ENCODE measurements at places on chromosomes 1 and 21.

DNA sequence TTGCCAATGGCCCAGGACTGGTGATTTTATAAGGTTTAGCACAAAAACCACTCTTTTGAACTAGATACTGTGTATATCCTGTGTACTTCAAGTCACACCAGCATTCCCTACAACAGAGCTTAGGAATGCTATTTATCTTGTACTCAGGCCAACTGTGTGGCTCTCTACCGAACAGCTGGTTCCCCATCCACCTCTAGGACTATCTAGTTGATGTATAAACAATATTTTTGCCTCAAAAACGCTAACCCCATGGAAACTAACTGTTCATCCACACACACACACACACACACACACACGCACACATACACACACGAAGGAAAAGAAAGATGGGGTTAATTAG, 28.7 kb upstream of the SLC45A3 start:
- DNase-seq = no peak

- no peak for DNase-seq
Observed at GRCh38 chr1:204426971-204427701, 15.5 kb upstream of the PPP1R15B start.

DNA sequence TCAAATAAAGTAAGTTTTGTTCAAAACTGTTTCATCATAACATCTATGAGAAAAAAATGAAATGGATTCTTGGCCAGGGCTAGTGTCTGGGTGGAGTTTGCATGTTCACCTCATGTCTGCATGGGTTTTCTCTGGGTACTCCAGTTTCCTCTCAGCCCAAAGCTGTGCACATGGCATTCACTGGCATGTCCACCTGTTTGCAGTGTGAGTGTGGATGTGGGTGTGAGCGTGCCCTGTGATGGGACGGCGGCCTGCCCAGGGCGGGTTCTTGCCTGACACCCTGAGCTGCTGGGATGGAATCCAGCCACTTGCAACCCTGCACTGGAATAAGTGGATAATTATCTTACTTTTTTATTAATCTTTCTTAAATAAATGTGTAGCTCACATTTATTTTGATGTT, 185.5 kb downstream of the RYR2 start:
- no peak for DNase-seq

DNA sequence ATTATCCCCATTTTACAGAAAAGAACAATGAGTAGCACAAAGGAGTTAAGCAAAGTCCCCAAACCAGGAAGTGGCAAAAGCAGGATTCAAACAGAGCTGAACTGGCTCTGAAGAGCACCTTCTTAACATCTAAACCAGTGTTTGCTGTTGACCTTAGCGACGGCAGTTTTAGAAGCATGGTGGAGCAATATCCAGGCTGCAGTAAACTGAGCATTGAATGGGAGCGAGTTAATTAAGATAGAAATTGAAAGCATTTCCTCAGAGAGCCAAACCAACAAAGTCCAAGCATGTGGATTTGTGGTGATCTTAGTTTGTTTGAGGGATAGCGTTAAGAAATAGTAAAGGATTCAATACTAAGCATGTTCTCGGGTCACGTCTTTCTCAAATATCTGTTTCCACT, 13.4 kb upstream of the ZNF281 start:
- no peak for DNase-seq

DNA sequence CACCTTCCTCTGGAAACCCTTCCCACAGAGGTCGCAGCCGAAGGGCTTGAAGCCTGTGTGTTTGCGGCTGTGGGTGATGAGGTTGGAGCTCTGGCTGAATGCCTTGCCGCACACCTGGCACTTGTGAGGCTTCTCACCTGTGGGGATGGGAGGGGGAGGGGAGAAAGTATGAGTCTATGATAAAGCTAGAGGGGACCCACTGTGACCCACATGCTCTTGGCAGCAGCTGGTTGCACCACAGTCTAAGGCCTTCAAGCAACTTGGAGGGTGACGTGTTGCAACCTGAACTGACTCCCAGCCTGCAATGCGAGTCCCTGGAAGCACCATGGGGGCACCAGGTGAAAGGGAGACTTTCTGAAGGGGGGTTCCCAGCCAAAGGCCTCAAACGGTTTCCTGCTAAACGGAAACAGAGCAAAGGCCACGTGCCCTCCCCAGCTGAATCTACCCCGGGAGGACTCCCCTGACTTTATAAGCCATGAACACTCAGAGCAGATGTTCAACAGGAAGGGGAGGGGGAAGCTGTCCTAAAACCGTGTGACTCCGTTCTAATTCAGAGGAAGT, 10.6 kb downstream of the GFI1 start:
- no peak for DNase-seq

DNA sequence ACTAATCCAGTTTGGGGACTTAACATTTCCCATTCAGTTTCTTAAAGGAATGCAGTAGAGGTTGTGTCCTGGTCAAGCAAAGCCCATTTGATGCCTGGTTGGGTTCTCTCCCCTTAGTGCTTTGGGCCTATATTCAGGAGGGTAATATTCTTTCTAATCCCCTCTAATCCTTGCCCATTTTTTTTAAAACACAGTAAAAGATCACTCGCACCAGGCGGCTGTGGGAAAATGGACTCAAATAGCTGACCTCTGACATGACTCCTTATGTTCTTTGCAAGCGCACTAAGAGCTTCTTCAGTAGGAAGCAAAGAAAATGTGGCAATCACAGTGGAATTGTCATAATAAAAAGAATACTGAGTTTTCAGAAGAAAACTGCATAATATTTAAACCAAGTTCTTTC, 49.9 kb downstream of the WNT2B start:
- no peak for DNase-seq

DNA sequence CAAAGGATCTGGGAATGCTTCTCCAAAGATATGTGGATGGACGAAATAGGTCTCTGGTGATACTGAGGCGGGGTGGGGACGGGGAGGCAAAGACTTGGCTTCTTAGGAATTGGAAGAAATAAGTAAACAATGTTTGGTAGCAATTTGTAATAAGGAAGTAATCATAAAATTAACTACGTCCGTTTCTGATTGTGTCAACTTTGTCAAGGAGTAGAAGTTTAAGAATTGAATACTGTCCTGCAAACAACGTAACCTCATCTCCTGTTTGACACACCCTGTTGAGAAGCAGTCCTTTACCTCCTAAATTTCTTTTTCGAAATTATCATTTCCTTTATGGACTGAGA, 471 bp downstream of the POLR3C start:
- DNase-seq = no peak

DNA sequence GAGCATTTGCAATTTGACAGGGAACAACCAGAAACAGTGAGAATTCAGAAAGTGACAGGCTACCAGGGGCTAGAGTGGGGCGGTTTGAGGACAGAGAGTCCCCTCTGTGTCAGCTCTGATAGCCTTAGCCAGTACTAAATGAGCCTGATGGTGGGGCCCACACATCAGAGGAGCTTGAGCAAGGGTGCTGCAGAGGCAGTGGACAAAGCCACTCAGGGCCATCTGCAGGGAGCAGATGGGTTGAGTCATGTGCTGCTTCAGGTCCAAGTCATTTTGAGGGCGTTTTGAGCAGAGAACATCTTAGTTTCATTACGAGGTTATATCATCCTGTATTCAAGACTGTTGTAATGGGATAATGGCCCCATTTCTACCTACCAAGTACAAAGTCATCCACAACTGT, 7.7 kb downstream of the LRRC52 start:
- DNase-seq = no peak

DNA sequence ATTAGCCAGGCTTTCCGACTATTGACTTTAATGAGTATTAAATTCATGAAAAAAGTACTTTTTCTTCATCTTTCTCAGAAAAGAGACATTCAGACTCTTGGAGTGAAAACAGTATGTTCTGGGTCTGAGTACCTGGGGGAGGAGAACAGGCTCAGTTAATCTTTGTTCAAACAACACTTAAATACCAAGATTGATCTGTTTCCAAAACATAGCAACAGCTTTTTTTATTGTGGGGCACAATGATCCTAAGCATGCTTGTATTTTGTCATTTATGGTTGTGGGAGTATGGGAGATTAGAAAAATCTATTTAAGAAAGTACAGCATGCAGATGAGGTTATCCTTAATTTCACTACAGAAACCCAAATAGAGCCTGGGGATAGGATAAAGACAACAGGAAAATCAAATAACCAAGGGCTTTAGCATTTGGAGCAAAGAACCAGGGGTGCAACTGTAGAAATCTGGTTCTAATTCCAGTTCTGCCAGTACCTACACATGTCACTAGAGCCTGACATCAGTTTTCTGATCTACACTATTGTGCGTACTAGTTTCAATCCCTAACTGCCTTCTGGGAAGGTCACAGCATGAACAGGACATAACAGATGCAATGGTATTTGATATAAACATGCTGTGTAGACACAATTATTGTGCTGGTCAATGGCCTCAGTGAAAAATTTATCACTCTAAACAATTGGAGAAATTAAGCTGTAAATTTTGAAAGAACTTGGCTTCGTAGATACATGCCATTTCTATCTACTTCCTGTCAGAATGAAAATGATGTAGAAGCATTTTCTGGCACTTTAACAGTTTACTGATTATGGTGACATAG, 91.2 kb downstream of the KCNK1 start:
- DNase-seq = no peak

- DNase-seq = no peak
Observed at GRCh38 chr21:32508558-32508957, 76.8 kb downstream of the TCP10L start.

- peak; percentile 62 for DNase-seq
Observed at GRCh38 chr21:44920694-44921604, at the start of gene ITGB2. Gene ITGB2 (minus strand): TSS chr21:44920899. CDS start chr21:44910782, 10,117 bp downstream.

DNA sequence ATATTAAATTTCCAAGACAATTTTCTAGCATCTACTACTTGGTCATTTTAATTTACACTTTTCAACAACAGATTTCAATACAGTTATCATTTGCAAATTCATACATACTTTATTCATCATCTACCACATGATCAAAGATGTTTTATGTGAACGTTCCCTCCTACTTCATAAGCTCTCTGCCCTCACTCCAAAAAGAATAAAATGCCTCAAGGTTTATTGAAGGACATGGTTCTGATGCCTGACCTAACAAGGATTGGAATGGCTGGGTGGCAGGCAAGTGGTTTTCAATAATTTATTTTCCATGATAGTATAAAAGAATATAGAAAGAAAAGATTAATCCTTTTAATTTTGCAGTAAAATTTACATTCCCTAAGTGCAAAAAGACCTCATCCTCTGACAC, 5.4 kb downstream of the CDKN2C start:
- DNase-seq = no peak

- DNase-seq = no peak
Observed at GRCh38 chr1:229642376-229642775, 16.3 kb downstream of the URB2 start.

DNA sequence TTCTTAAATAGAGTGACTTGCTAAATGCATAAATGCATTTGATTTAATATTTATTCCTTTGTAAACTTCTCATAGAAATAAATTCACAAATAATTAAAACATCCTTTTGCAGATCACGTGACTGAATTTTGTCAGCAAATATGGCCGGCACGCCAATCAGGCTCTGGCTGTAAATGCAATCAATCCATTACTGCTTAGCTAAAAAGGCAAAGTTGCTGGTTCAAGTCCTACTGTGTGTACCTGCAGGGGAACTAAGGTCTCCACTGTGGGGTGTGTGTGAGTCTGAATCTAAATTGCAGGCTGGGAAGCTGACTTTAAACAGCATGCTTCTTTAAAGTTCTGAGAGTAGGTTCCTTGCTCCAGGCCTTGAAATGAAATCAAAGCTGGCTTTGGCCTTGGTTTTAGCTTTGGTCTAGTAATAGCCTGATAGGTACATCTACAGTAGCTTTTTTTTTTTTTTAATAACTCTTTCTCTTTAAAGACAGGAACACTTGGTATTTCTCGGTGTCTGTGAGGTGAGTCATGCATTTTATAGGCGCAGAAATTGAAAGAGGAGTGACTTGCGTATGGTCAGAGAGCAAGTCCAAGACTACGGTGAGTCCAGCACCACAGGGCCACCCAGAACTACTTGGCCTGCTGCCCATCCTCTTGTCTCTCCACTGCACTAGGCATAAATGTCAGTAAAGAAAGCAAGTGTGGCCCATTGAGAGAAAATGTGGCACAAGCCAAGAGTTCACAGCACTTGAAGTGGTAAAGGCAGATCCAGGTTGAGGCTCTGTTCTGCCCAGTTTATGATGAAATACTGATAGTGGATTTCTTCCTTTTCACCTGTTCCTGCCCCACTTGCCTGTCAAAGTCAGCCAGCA, 36.2 kb upstream of the LYST start:
- no peak for DNase-seq

DNA sequence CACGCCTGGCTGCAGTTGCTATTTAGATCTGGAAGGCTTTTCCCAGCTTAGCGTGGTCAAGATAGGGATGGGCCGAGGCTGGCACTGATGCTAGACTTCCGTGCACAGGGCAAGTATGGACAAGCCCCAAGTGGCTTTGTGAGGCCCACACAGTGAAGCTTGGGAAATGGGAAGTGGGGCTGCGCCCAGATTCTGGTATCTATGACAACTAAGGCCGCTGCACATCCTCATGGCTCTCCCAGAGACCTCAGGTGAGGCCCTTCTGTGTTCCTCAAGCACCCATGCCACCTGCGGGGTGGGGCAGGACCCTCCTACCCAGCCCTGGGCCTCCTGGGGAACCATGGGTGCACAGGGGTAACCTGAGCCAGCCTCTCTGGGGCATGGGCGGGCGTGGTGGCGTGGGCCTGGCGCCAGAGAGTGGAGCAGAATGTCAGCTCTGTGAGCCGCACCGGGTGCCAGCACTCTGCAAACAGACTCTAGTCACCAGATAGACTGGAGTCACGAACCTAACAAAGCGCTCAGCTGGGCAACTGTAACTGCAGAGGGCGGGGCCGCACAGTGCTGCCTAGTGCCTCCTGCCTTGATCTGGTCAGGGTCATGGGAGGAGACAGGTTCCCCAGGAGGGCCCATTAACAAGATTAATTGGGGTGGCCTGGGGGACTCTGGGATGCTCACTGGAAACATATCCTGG, 46.4 kb downstream of the ELF3 start:
- DNase-seq = no peak

- DNase-seq = no peak
Observed at GRCh38 chr1:147736883-147737282, 23.5 kb downstream of the GJA5 start.

DNA sequence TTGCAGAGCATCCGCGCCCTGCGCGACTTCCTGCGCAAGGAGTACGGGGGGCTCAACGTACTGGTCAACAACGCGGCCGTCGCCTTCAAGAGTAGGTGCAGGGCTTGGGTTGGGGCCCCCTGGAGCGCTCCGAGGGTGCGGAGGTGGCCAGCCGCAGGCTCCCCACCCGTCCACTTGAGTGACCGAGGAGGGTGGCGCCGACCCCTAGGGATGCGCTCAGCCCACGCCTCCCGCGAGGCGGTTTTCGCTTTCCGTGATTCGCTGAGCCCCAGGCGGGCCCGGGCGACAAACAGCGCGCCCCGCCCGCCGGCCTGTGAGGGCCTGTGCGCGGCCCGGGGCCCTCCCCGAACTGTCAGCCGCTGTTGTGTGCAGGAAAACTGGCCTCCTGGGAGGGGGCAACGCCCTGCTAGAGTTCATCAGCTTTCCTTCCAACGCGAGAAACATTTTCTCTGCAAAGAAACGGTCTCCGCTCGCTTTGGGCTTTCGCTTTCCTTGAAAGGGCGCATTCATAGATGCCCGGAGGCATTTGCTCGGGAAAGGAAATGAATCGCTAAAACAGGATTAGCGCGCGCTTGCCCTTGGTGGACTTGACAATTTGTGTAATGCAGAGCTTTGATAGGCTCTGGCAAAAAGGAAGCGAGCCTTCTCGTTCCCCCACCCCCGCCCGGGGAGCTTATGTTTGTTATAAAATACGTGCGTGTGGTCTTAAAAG, 668 bp downstream of the CBR3 start:
- DNase-seq = peak; percentile 75

- peak; percentile 62 for DNase-seq
Observed at GRCh38 chr21:44865561-44866280, 7.8 kb downstream of the PTTG1IP start.

- DNase-seq = peak; percentile 20
Observed at GRCh38 chr1:13813398-13814012, 113.5 kb downstream of the PRDM2 start.
